CD4-positive, alpha-beta memory T cell (primary cell): ENCODE measurements at places on chromosomes 2 and 18. TPM values are rescaled to one million over a fixed set of nuclear protein-coding genes. Genes with fewer than 3 reads are reported as not detected.

Gene MAP3K19
- polyA plus RNA-seq, result not detected

Gene TNS1
- not detected for polyA plus RNA-seq

Gene MC2R
- polyA plus RNA-seq, result not detected

Gene ANKRD30B
- 0.07 TPM for polyA plus RNA-seq

Gene SERPINB13
- not detected for polyA plus RNA-seq

Gene LOXHD1
- not detected for polyA plus RNA-seq

Gene ASAP2
- polyA plus RNA-seq, result not detected

Gene GAL3ST2
- polyA plus RNA-seq, result 0.14 TPM

Gene DPYSL5
- not detected for polyA plus RNA-seq

Gene DCDC2C
- polyA plus RNA-seq, result not detected

Gene GALR1
- not detected for polyA plus RNA-seq

GRCh38 chr2:217887841-217888701, 114.7 kb downstream of the TNS1 start:
- H3K27ac ChIP-seq, result no peak overlapping the region
- H3K27me3 ChIP-seq, result no peaks in the 10 kb centered on the region
- H3K4me3 ChIP-seq, result no peak overlapping the region
- H3K4me1 ChIP-seq, result no peaks in the 10 kb centered on the region
- no peaks in the 10 kb centered on the region for H3K36me3 ChIP-seq

DNA sequence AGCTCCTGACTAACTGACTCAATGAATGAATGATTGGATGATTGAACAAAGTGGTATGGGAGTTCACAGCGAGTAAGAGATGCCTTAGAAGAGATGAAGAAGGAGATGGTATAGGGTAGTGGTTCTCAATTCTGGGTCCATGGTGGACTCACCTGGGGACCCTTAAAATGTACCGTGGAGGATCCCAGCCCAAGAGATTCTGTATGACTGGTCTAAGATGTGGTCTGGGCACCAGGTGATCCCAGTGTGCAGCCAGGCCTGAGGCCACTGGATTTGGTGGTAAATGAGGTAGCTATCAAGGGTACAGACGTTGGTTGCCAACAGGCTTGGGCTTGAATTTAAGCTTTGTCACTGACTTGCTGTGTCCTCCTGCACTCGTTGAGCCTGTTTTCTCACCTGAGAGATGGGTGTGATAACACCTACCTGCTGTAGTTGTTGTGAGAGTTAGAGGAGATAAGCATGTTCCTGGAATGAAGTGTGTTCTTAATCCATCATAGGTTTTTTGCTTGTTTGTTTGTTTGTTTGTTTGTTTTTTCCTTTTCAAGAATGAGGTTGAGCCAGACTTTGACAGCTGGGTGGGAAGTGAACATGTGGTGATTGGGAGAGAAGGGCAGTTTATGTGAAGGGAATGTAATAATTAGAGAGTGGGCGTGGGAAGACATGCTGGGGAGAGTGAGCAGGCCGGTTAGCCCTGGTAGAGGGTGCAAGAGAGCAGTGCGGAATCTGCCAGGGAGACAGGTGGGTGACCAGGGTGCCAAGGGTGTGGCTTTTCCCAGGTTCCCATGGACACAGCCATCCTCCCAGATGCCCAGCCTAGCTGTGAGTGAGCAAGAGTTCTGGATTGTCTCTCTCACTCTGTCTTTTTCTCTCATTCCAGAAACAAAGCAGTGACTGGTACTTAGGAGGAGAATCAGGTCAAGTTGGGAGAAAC, 31.4 kb upstream of the IL1B start:
- no peak overlapping the region for H3K4me3 ChIP-seq
- no peaks in the 10 kb centered on the region for H3K36me3 ChIP-seq
- H3K27ac ChIP-seq, result no peak overlapping the region
- no peak for DNase-seq
- H3K27me3 ChIP-seq, result no peaks in the 10 kb centered on the region
- no peaks in the 10 kb centered on the region for H3K4me1 ChIP-seq

DNA sequence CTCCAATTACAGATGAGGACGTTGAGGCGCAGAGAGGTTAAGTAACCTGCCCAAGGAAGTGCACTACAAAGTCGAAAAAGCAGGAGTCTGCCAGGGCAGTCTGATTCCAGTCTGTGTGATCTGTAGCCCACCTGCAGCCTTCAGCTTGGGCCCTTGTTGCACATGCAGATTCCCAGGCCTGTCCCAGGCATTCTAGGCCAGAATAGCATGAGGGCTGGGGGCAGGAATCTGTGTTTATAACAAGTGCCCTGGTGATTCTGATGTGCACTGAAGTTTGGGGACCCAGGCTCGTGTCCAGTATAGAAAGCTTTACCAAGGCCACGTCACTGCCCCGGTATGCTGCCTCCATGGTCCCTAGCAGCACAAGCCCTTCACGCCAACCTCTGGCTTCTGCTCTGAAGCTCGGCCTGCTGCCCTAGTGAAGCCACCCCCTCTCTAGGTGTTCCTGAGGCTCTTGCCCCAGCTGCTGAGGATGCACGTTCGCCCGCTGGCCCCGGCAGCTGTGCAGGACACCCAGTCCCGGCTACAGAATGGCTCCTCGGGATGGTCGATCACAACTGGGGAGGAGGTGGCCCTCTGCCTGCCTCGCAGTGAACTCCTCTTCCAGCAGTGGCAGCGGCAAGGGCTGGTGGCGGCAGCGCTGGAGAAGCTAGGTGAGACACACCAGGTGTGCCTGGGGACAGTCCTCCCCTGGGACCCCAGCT, 4.6 kb downstream of the CHRNG start:
- H3K36me3 ChIP-seq, result peaks cover 4% of the 10 kb centered on the region
- no peaks in the 10 kb centered on the region for H3K27me3 ChIP-seq
- DNase-seq, result no peak
- no peak overlapping the region for H3K4me3 ChIP-seq
- peaks cover 26% of the 10 kb centered on the region for H3K4me1 ChIP-seq
- no peak overlapping the region for H3K27ac ChIP-seq

GRCh38 chr2:45353879-45354278, 257.2 kb downstream of the SRBD1 start:
- H3K4me1 ChIP-seq, result no peaks in the 10 kb centered on the region
- H3K36me3 ChIP-seq, result no peaks in the 10 kb centered on the region
- H3K27ac ChIP-seq, result no peak overlapping the region
- no peak overlapping the region for H3K4me3 ChIP-seq

DNA sequence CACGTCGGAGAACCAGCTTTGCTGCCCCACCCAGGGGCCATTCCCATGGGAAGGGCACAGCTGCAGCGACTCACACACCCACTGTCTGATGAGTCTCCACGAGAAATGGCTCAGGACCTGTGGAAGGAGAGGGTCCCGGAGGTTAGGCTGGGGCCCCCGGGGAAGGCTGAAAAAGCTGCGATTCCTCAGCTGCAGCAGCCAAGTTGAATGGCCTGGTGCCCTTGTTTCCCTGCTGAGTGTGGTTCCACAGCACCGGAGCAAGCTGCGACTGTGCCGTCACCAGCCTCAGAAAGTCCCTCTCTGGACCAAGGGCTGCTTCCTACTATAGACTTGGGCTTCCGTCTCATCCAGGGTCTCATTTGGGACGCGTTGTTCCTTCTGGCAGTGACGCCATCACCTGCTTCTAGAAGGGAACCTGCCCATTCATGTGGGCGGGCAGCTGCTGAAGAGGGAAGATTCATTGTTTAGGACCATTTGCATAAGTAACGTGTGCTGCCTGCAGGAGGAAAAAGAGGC, 180.2 kb downstream of the INHBB start:
- no peak overlapping the region for H3K4me3 ChIP-seq
- H3K27ac ChIP-seq, result no peak overlapping the region
- no peaks in the 10 kb centered on the region for H3K4me1 ChIP-seq
- DNase-seq, result no peak

- no peak for DNase-seq
- no peak overlapping the region for H3K27ac ChIP-seq
- H3K36me3 ChIP-seq, result no peaks in the 10 kb centered on the region
- no peaks in the 10 kb centered on the region for H3K4me1 ChIP-seq
Observed at GRCh38 chr2:189726271-189726670, 36.3 kb downstream of the OSGEPL1 start.

DNA sequence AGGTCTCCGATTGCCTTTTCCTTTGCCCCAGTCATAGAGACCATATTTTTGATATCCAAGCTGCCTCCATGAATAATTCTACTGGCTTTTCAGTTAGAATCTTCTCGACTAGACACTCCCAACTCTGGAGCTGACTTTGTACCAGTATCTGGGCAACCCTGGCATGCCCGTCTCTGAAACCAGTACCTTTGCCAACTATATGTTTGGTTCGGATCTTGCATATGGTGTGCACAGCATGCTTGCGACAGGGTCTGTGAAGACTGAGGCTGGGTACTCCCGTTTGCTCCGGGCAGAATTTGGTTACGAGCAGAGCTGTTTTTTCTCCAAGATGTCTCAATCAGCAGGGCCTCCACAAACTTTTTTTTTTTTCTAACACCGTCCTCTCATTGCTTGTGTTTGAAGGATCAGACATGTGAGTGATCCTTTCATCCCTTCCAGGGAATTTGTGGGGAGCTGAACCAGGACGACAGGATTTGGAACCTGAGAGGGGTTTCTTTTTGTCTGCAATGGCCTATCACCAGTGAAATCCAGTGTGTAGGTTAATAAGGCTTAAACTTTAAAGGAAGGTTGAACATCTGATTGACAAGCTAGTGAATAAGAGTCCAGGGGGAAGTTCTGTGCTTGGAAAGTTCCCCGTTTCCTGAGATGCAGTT, 322.3 kb downstream of the MYCN start:
- no peak overlapping the region for H3K4me3 ChIP-seq
- no peak for DNase-seq
- no peaks in the 10 kb centered on the region for H3K36me3 ChIP-seq
- no peaks in the 10 kb centered on the region for H3K27me3 ChIP-seq
- no peaks in the 10 kb centered on the region for H3K4me1 ChIP-seq

DNA sequence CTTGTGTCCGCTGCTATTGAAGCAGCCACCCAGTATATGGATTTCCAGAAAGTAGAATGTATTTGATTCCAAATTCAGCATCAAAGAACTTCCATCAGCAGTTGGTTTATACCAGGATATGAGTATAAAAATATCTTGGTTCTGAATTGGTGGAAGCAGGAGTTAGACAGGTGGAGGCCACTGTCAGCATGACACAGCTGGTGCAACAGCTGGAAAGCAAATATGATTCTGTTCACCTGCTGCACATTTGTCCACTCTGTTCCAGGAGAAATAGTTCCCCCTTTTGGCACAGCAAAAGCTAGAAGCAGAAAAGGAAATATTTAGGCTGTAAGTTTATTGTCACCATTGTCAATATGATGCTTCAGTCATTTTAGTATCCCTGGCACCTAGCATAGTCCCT, 41.2 kb downstream of the KIAA2012 start:
- no peaks in the 10 kb centered on the region for H3K4me1 ChIP-seq
- no peaks in the 10 kb centered on the region for H3K27me3 ChIP-seq
- no peaks in the 10 kb centered on the region for H3K36me3 ChIP-seq
- H3K27ac ChIP-seq, result no peak overlapping the region

GRCh38 chr2:9703701-9704221, 73.0 kb upstream of the YWHAQ start:
- H3K27ac ChIP-seq, result peak overlapping the region; percentile 88
- peaks cover 52% of the 10 kb centered on the region for H3K4me1 ChIP-seq
- no peak for DNase-seq
- H3K36me3 ChIP-seq, result no peaks in the 10 kb centered on the region
- H3K27me3 ChIP-seq, result no peaks in the 10 kb centered on the region

DNA sequence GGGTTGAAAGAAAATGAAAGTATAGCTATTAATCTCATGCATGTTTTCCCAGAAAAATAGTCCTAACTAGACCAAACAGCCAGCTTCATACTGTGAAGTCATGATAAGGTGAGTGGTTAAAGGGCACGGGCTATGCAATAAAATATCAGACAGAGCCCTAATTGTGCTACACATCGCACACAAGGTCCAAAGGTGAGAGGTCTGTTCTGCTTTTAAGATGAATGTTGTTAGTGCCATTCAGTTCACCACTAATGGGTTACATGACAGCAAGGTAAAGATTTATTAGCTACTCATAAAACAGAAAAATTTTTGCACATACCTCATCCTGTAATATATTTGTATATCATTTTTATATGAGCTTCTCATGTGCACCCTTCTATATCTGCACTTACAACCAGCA, 105.0 kb upstream of the STK17B start:
- no peaks in the 10 kb centered on the region for H3K36me3 ChIP-seq
- DNase-seq, result no peak
- peak overlapping the region; percentile 37 for H3K27ac ChIP-seq
- no peaks in the 10 kb centered on the region for H3K27me3 ChIP-seq

GRCh38 chr18:77113361-77114151, 19.0 kb downstream of the MBP start:
- H3K36me3 ChIP-seq, result peaks cover 7% of the 10 kb centered on the region
- DNase-seq, result no peak
- H3K27me3 ChIP-seq, result no peaks in the 10 kb centered on the region
- peaks cover 90% of the 10 kb centered on the region for H3K4me1 ChIP-seq
- H3K4me3 ChIP-seq, result no peak overlapping the region
- no peak overlapping the region for H3K27ac ChIP-seq

- H3K36me3 ChIP-seq, result peaks cover 1% of the 10 kb centered on the region
- H3K4me1 ChIP-seq, result peaks cover 21% of the 10 kb centered on the region
- H3K27me3 ChIP-seq, result no peaks in the 10 kb centered on the region
- DNase-seq, result peak; percentile 51
- peak overlapping the region; percentile 46 for H3K27ac ChIP-seq
Observed at GRCh38 chr2:10042301-10043161, 819 bp upstream of the KLF11 start.

DNA sequence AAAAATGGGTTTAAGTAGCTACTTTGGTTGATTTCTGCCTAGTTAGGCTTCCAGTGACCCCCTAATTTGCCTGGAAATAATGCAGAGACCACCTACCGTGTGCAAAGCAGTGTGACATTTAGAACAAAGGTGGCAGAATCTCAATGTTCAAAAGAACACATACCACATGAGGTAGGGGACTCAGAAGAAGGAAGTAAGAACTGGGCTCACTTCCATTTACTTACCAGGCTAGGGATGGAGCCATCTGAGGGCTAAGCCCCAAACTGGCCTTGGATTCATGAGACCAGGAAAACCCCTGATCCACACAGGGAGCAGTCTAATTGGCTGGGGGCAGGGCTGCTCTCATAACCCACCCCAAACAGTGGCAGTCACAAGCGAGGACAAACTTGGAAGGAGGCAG, 190.7 kb downstream of the NCKAP5 start:
- H3K4me1 ChIP-seq, result no peaks in the 10 kb centered on the region
- H3K36me3 ChIP-seq, result no peaks in the 10 kb centered on the region
- no peaks in the 10 kb centered on the region for H3K27me3 ChIP-seq
- no peak for DNase-seq
- H3K27ac ChIP-seq, result no peak overlapping the region

DNA sequence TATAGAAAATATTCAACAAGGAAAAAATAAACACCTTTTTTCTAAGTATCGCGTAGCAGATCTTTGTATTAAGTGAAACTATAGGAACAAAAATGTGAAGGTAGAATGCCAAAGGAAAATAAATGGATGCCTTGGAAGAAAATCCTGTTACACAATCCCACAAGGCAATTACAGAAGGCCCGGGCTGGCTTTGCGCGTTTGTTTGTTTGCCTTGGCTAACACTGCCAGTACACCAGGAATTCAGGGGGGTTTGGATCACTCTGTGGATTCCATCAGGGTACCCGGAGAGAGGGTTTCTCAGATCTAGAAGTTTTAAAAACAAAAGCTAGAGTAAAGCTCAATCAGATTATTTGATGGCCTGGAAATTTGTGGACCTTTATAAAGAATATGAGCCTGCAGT, 478.3 kb downstream of the FBXO15 start:
- H3K27me3 ChIP-seq, result no peaks in the 10 kb centered on the region
- no peaks in the 10 kb centered on the region for H3K4me1 ChIP-seq
- no peaks in the 10 kb centered on the region for H3K36me3 ChIP-seq
- no peak for DNase-seq
- no peak overlapping the region for H3K27ac ChIP-seq
